ENCODE measurements at places on chromosomes 5 and 9. TPM values are rescaled to one million over a fixed set of nuclear protein-coding genes. Genes with fewer than 3 reads are reported as not detected.
A peak's percentile ranks its signal among the peaks of the same experiment; 100 is the strongest.

GABRA6 gene
- not detected for total RNA-seq

GRCh38 chr5:63055421-63055820, 476.8 kb downstream of the LRRC70 start:
- no peak for DNase-seq

DNA sequence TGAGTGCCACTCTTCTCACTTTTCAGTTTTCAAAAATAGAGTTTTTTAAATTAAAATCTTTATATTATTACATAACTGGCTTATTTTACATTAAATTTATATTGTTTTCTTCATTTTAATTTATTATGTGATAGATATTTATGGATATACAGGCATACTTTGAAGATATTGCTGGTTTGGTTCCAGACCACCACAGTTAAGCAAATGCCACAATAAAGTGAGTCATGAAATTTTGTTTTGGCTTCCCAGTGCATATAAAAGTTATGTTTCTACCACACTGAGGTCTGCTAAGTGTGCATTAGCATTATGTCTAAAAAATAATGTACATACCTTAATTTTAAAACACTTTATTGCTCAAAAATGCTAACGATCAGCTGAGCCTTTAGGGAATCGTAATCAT, 47.4 kb downstream of the NDUFS4 start:
- no peak for DNase-seq

DNA sequence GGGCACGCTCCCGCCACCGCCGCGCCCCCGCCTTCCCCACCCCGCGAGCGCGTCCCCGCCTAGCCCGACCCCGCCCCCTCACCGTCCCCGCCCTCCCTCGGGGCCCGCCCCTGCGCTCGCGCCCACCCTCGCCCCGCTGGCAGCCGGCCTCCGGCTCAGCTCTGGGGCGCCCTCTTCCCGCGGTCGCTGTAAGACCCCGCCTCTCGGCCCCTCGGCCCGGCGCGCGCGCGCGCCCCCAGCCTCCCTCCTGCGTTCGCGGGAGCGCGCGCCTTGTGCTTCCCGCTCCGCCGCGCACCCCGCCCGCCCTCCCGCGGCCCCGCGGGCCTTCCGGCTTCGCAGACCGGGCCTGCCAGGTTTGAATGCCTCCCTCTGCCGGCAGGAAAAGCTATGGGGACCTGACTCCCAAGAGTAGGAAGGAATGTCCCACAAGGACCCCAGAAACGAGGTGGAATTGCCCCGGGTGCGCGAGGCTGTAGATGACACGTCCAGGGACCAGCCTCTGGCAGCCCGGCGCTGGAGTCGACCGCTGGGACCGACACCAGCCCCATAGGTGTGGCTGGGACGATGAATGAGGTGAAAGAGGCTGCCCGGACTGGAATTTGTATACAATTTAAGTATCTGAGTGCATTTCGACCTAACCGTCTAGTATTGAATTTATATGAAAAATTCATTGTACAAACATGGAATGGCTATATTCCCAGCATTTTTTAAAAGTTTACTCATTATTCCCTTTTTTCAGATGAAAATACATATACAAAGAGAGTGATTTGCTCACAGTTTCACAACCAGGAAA, 416 bp upstream of the PTBP3 start:
- DNase-seq: peak; percentile 88

- no peak for DNase-seq
Measured at GRCh38 chr5:80141147-80141671, 106.1 kb downstream of the THBS4 start.
